Pancreas (tissue), 10 donors: ENCODE measurements at places on chromosomes 3 and 15. TPM values are rescaled to one million over a fixed set of nuclear protein-coding genes. Genes with fewer than 3 reads are reported as not detected.

DNA sequence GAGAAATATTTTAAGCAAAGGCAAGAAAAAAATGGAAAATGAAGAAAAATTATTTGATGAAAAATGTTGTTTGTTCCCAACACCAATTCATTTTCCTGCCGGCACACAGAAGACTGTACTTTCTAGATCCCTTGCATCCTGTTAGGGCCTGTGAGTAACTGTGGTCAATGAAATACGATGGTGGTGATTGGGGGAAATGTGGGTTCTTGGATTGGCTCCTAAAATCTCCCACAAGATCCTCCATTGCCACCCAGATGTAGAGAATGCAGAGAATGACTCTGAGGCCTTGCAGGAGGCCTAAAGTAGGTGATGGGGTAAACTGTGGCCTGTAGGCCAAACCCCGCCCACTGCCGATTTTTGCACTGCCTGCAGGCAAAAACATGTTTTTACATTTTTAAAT, 46.3 kb upstream of the C3orf70 start:
- DNase-seq, result no peak

DNA sequence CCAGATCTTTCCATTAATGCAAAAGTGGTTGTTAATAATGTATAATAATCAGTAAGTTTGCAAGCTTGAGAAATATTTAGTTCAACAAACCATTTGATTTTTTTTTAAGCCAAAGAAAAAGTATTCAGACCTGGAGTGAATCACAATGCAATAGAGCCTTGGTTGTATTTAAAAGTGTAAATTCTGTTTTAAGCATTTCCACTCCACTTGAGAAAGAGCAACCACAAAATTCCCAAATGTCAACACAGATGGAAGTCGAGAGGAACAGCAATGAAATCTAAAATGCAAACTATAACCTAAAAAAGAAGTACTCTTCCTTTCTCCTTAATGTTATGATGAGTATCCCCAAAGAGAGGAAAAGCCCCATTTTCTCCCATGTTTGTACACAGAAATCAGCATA, 20.2 kb downstream of the GBE1 start:
- DNase-seq, result no peak

- DNase-seq, result no peak
These were observed 37.5 kb upstream of the C3orf38 start for GRCh38 chr3:88112289-88112688.

DNA sequence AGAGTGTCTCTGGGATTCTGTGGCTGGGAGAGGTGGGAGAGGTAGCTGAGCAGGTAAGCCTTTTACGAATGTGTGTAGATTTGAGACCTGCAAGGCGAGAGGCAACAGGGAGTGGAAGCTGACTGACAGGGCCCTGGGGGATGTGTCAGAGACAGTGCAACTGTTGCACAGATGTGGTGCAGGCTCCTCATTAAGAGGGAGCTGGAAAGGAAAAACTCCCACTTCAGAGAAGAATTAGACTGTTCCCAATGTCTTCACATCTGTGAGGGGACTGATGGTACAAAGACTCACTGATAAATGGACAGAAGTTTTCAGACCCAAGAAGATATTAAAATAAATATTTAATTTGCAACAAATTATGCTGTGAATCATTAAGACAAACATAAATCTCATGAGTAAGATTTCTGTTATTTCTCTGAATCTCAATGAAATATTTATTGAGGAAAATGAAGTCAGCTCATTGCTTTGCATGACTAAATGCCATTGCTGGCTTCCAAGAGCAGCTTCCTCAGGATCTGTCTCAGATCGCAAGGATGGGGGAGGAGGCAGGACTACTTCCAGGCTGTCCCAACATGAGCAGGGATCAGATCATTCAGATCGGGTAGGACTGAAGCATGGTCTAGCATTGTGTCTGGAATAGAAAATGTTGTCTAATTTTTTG, 127.3 kb upstream of the ROPN1 start:
- no peak for DNase-seq

- DNase-seq, result no peak
These were observed 32.2 kb downstream of the GPD1L start for GRCh38 chr3:32138545-32139104.

KIF23 gene
- 2.0 TPM for polyA plus RNA-seq

CCR4 gene
- not detected for polyA plus RNA-seq

TRAT1 gene
- polyA plus RNA-seq, result not detected

CHDH gene
- polyA plus RNA-seq, result 9.3 TPM

MED12L gene
- 0.16 TPM for polyA plus RNA-seq

ZNF620 gene
- polyA plus RNA-seq, result 2.5 TPM
